ENCODE measurements at places on chromosomes 2 and 18. TPM values are rescaled to one million over a fixed set of nuclear protein-coding genes. Genes with fewer than 3 reads are reported as not detected.

The ATF2 gene
- 33.7 TPM for total RNA-seq

The IMP4 gene
- 97.3 TPM for total RNA-seq

The LINC00305 gene
- not detected for total RNA-seq

The COL4A4 gene
- total RNA-seq = 0.89 TPM

The CMPK2 gene
- total RNA-seq = 134 TPM

The ST6GAL2 gene
- total RNA-seq = not detected

The APOB gene
- not detected for total RNA-seq

The SLC23A3 gene
- total RNA-seq = 0.02 TPM

The ZNF521 gene
- total RNA-seq = 20.4 TPM

The EFHD1 gene
- total RNA-seq = 1.7 TPM
